Activated CD8-positive, alpha-beta memory T cell treated with anti-CD3 and anti-CD28 coated beads for 1 hour (primary cell): ENCODE measurements at places on chromosomes 3 and 15.

GRCh38 chr15:65096481-65097385 lies 18.3 kb downstream of the UBAP1L start:
- no peak for DNase-seq

DNA sequence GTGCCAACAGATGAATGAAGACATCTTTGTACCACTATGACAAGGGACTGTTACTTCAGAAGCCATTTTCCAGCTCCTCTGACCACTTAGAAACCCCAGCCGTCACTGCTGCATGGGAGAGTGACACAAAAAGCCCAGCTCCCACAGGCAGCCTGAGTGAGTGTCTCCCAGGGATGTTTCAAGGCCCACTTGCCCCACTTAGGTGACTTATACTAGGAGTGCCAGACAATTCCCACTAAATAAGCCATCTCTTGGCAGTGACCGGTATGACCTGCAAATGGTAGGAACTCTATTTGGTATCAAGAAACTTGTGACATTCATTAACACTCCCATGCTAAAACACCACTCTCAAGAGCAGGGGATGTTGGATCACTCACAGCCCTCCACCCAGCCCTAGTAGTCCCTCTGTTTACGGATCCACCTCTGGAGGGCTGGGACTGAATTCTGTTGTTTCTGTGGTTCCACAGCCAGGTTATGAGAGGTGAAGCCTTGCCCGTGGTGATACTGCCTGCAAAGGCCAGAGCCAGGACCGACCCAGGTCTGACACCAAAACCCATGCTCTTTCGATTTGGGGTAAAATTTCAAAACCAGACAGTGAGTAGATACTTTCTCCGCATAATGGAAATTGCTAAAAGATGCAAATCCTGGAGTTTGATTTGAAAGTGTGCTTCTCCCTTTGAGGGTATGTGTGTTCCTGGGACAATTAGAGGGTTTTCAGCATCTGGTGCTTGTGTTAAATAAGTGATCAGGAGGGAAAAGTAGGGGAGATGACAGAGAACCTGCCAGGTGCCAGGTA lies 14.5 kb downstream of the RBP1 start:
- DNase-seq, result no peak

GRCh38 chr3:106115557-106115956 lies 246.7 kb upstream of the CBLB start:
- DNase-seq, result no peak

DNA sequence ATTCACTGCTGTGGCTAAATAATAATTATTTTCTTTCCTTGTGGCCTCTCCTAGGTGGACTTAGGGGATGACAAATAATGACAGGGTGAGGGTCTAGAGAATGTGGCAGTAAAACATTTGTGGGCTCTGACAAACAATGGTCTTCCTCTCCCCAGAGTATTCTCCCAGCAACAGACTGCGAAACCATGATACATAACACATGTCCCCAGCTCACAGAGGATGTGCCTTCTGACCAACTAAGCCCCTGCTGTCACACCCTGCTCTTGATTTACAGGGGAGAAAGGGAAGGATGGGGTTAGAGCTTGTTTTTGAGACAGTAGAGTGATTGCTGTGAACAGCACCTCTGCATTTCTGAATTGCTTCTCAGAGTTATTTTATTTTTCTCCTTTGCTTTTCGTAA lies 116.6 kb upstream of the CTDSPL start:
- DNase-seq, result no peak

DNA sequence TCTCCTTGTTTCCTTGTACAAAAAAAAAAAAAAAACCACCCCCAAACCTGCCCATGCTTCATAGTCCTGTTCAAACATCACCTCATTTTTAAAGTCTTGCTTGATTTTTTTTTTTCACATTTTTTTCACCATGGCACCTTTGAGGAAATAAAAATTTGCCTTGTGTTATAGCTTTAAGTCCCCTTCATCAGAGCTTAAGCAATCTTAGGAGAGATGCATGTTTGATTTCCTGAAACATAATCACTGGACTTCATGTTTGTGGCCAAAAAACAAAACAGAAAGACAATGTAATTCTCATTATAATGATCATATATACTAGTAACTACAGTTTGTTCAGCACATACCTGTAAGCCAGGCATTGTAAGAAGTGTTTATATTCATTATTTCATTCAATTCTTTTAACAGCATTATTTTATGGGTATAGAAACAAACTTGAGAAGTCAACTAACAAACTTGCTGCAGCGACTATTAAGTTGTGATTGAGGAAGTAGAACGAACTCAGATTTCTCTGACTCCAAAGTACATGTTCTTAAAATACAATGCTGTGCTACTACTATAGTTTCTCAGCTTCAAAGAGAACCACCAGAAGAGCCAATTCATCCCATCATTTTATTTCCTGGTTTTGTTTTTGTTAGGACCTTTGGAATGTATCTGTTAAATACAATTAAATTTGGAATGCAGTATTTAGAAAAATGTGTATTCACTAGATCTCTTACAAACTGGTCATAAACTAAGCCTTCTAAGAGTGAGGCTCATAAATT lies 203.8 kb downstream of the TCF12 start:
- no peak for DNase-seq
